ENCODE measurements at places on chromosomes 4 and X.

DNA sequence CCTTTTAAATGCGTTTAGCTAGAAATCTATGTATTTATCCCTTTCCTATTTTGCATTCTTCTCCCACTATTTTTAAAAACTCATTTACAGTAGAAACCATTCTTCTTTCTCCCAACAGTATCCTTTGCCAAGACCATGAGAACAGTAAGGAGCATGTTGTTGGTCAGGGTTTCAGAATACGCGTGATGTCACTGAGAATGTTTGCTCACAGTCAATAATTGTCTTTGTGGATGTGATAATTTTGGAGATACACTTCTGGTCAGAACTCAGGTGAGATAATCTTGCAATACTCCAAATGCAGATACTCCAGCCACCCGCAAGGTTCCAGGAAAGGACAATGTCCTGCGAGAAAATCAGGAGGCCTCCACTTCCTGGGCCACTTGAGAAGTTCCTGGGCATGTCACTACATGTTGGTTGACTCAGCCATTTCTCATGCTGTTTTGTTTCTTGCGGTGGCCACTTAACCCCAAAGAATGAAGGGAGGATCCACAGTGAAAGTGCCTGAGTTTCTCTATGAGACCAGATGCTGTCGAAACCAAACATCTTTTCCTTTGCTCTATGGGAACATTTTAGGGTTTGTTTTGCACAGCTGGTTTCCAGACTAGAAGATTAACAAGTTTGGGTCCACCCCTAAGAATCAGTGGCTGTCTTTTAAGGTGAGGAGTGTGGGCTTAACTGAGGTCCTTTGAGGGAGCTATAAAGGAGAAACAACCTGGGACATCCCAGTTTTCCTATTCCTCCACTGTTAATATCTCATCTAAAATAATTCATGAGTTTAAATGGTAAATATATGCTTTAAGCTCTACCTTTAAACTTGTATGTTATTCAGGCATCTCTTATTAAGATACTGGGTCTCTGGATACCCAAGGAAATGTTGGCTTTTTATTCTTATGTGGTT lies 116.0 kb downstream of the SOWAHB start:
- peak; percentile 29 for DNase-seq

DNA sequence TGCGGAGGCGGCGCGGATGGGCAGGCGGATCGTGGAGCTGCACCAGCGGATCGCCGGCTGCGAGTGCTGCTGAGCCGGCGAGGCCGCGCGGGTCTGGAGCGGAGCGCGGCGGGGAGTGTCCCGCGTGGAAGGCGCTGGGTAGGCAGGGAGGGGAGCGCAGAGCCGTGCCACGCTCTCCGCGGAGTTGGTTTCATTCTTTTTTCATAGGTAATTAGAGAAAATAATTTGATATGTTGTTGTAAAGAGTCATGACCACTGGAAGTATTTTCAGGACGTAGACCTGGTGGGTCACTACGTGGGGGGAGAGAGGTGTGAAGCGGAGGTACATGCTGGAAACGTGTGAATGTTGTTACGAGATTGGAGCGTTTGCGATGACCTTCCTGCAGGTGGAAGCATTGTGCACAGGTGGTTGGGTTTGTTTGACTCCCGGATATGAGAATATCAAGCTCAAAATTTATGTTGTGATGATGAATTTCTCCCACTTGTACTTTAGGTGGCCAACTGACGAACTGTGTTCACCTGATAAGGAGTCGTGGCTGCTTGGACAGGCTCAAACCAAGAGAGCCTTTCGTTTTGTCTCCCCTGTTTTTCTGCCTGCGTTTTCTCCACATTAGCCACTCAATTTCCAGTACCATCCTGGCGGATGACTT lies 19.1 kb upstream of the S100P start:
- peak; percentile 32 for DNase-seq

DNA sequence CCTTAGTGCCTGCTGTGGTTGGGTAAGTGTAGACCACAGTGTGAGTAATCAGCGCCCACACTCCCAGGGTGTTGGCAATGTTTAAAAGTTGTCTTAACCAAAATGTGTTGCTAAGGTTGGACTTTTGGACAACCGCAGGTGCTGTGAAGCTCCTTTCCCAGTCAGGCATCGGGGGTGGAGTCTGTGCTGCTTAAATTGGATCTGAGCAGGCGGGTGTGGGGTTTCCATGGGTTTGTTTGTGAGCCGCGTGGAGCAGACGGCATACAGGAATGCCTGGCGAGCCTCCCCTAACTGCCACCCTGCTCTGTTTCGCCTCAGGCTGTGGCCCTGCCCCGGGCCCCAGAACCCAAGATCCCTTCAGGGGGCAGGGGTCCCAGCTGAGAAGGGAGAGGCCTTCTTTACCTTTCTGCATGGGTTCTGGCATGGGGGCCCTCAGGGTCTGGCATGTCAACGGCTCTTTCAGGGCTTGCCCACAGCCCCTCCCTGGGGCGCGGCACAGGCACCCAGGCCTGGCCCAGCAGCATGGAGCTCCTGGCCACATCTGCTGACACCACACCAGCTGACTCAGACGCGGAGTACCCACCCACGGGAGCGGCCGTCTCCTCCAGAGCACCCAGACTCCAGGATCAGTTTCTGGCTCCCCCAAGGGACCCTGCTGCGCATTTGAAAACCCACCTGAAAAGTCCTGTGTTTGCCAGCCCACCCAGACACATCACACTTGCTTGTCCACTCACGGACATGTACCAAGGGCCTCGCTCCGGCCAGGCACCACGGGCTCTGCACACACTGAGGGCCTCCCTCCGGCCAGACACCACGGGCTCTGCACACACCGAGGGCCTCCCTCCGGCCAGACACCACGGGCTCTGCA lies 5.1 kb upstream of the SPON2 start:
- no peak for DNase-seq

- DNase-seq = no peak
These were observed at the start of gene NEXMIF for GRCh38 chrX:74925225-74926088. Gene NEXMIF (minus strand): TSS chrX:74925452.

GRCh38 chr4:139828966-139829664 lies 163.5 kb downstream of the MGST2 start:
- no peak for DNase-seq

DNA sequence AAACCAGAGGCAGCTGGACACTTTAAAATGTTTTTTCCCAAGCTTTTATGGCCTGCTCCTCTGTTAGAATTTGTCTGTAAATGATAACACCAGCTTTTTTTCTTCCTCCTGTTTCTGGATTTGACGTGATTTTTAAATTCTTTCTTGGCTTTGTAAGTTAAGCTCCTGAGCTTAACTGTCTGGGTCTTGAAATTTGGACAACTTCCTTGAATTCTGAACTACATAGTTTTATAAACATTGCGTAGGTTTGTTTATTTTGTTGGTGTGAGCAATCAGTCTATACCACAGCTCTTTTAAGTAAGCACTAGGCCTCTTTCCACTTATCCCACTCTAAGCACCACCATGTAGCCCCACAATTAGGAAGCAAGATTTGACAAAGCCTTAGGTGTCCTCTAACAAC lies 144.4 kb upstream of the GUCY1A1 start:
- no peak for DNase-seq

- no peak for DNase-seq
These were observed 9.6 kb upstream of the MRPL1 start for GRCh38 chr4:77852892-77853495.

- no peak for DNase-seq
These were observed 252.5 kb downstream of the COL25A1 start for GRCh38 chr4:109049926-109050325.

DNA sequence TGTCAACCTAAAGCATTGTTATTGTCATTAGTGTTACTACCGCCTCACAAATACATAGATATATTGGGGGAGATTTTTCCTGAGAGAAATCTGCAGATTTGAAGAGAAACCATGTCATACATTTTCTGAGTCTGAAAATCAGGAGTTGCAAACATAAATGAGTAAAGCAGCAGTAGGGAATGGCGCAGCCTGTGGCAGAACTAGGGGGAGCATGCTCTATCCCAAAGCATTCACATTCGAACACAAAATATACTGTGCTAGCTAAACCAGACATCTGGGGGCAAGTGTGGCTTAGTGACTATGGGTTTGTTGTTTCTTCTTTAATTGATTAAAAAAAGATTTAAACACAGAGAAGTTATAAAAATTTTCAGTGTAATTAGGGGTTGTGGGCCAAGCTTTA lies 83.2 kb downstream of the CPE start:
- DNase-seq = no peak

- DNase-seq = no peak
These were observed 58.1 kb upstream of the GBA3 start for GRCh38 chr4:22634541-22635181.

GRCh38 chr4:152735396-152735859 lies 44.1 kb downstream of the TIGD4 start:
- peak; percentile 2 for DNase-seq
